ENCODE measurements at places on chromosomes 3 and 15.

DNA sequence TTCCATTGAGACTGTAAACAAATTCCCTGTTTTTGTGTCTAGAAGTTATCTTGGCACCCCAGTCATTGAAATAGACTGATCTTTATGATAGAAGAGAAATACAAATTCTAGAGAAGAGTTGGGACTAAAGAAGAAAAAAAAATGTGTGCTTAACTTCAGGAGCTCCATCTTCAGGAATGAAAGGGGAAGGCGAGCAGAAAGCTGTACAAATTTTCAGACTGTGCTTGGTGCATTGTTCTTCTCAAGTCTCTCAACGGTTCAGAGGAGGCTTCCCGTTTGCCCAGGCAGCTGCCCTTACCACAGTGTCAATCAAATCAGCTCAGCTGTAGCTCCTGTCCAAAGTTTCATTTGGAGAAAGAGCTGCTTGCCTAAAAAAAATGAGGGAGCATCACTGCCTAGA is 41.7 kb downstream of the OXSM start:
- DNase-seq, result no peak

DNA sequence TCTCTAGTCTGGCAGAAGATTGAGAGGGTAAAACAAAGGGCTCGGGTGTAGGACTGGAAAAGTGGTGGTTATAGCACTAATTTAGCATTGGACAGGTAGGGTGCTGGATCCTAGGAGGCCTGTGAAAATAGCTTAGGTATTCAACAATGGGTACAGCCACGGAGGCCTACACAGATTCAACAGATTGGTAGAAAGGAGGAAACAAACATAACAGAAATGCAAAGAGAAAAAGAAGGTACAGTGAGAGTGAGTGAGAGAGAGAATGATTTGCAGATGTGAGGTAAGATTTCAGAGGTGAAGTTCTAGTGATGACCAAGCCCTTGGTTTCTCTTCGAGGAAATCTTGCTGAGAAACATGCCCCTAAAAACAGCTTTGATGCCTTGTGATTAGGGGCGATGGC is 37.9 kb downstream of the ADIPOQ start:
- no peak for DNase-seq

GRCh38 chr3:41138146-41138545 is 61.2 kb upstream of the CTNNB1 start:
- DNase-seq, result no peak

DNA sequence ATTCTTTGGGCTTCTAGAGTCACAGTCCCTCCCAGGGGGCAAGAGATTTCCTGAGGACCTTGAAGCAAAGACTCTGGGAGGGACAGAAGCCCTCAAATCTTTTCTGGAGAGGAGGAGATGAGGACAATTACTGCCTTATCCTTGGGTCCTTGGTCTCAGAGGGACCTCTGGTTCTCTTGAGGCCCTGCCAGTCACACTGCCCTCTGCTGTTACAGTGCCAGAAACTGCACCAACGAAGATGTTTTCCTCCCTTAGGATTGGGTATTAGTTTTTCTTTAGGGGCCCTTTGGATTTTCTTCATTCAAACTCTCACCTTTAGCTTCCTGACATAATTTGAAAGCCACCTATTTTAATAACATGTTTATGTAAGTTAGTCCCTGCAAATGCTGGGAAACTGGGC is 58.2 kb upstream of the SCN5A start:
- DNase-seq, result no peak

DNA sequence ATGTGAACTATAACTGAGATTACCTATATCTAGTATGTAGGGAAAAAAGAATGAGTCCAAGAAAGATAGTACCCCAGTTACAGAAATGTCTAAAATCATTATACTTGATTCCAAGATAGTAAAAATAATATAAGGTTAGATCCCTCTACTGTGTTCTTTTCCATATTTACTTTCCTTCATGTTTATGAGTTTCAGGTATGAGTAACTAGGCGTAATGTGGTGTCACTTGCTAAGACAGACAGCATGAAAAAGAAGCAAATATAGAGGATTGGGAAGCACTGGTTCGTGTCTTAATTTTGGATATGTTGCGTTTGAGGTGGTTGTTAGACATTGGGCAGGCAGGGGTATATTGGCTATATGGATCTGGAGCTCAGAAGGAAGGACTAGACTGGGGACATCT is 168.1 kb upstream of the PFN2 start:
- DNase-seq, result no peak

Measured in brain pericyte (primary cell).